ENCODE measurements at places on chromosomes 11 and 22. TPM values are rescaled to one million over a fixed set of nuclear protein-coding genes. Genes with fewer than 3 reads are reported as not detected.

OR52H1 gene
- total RNA-seq, result not detected

OR52E1 gene
- not detected for total RNA-seq

OR2AT4 gene
- total RNA-seq, result not detected

PRR5L gene
- total RNA-seq, result 52.3 TPM

ATG2A gene
- 22.5 TPM for total RNA-seq

MRTFA gene
- total RNA-seq, result 51.9 TPM

GRK3 gene
- 30.1 TPM for total RNA-seq

OR10A5 gene
- not detected for total RNA-seq

TMEM132A gene
- 3.5 TPM for total RNA-seq

DGCR6 gene
- total RNA-seq, result 1.5 TPM

VWCE gene
- total RNA-seq, result 12.4 TPM

HEPHL1 gene
- not detected for total RNA-seq

OOSP2 gene
- not detected for total RNA-seq

CCDC116 gene
- 0.51 TPM for total RNA-seq

SLC22A25 gene
- total RNA-seq, result not detected

OR52I2 gene
- not detected for total RNA-seq

TH gene
- not detected for total RNA-seq

CYB5R2 gene
- 3.4 TPM for total RNA-seq

TIMP3 gene
- not detected for total RNA-seq
